ENCODE measurements at places on chromosomes 5 and 9.

- no peak for DNase-seq
Observed at GRCh38 chr5:154849791-154850201, 607 bp downstream of the FAXDC2 start.

GRCh38 chr9:135644631-135645218 is 5.4 kb upstream of the GLT6D1 start:
- no peak for DNase-seq

DNA sequence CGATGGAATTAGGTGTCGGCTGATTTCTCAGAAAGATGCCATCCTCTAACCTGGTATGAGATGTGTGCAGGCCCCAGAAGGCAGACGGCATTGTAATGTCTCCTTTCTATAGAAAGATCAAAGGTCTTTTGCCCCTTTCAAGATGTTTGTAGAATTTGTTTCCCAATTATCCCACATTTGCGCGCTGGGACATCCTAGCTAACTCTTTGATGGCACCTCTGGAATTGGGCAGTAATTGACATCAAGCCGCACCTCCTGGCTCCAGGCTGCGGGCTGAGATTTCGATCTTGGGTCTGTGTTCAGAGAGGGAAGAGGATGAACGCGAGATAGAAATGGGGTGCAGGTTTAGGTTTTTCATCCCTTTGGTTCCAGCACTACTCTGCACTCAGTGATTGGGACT is 84.8 kb upstream of the LMX1B start:
- DNase-seq, result no peak

DNA sequence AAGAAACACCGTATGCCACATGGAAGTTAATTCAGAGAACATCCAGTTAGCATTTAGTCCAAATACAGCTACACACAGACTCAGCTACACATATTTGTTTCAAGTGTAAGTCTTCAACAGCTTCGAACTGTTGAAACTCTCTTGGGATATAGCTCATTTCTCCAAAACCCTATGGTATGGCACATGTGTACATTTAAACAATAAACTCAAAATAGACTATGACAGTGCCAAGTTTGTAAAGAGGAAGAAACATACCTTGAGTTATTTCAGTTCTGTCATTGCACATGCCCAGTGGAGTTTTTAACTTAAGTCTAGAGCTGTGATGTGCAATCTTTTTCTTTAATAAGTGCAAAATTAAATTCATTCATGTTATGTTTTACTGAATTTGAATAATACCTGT is 155.1 kb upstream of the RAI14 start:
- DNase-seq, result no peak

DNA sequence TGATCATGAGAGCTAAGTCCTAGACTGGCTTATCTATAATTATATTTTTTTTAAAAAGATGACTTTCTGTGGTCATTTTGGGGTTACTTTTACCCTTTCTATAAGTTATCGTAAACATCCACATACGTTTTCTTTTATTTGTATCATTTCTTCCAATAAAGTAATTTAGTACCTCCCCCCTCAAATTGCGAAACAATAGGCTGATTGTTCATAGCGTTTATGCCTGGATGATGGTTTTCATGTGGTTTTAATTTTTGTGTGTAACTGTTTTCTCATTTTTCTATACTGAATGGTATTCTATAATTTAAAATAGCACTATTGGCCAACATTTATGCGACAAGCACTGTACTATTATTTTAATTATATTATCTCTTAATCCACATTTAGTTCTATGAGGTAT is 44.5 kb downstream of the SMC5 start:
- DNase-seq, result no peak

DNA sequence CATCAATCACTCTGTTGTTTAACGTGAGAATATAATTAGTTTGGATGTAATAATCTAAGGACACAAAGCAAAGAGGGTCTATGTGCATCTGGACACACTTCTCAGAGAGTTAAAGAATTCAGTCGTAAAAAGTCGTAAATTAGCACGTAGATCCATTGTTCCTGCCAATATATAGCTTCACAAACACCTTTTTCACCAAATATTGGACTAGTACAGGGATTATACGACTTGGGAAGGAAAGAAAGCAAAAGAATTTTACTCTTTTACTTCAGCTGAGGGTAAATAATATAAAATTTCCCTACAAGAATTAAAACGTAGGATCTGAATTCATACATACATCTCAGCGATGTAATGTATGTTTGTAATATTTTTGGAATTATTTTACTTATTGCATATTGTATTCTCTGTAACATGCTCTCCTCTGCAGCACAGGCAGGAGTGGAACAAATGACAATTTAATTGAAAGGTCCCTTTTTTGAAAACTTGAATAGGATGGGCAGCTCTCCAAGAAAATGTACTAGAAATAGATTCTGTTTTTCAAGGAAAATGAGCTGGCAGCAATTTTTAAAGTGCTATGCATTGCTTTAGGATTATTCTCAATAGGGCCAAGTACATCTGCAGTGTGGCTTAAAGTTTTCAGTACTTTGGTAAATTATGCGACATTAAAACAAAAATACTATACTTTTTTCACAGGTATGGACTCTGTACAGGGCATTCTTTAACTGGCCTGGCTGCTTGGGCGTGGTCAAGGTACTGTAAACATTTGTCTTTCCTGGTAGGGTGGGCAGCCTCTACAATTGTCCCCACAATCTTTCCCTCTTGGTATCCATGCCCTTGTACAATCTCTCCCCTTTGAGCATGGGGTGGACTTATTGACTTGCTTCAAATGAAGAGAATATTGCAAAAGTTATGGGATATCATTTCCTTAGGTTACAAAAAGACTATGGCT is 39.7 kb upstream of the HSD17B4 start:
- DNase-seq, result no peak

- no peak for DNase-seq
Observed at GRCh38 chr9:114282507-114282906, 40.4 kb upstream of the ORM1 start.

DNA sequence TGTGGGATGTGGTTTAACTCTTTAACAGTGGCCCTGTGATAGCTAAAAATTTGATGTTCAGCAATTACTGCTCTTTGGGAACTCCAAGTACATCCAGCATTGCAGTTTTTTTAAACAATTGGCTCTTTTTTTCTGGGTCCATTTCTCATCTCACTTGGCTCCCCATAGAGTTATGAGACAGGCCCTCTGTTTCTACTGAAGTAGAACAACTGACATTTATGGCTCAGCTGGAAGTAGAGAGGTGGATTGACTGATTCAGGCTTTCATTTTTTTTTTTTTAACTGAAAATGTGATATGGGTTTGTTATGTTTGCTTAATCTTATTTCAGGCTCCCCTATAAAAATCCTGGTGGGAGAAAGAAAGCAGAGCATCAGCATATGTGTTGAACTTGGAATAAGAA is 96.6 kb upstream of the CD180 start:
- DNase-seq, result no peak

DNA sequence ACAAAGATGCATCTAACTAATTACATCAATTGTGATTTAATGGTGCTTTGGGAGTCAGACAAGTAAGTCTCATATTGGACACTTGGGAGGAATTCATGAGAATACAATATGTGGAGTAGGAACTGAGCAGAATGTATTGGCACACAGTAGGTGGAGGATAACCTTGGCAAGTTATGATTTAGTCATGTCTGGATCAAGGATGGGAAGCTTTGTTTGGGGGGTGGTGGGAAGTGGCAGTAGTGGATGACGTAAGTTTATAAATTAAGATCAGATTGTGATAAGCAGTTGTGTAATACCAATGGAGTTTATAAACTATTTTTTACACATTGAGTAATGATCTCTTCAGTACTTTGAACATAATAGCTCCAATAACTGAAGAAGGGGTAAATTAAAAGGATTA is 67.0 kb downstream of the SGCD start:
- DNase-seq, result no peak

- no peak for DNase-seq
Observed at GRCh38 chr9:14302405-14302804, 11.5 kb downstream of the NFIB start.

GRCh38 chr9:122217640-122218039 is 11.1 kb downstream of the LHX6 start:
- DNase-seq, result no peak

- no peak for DNase-seq
Observed at GRCh38 chr9:74961496-74961895, 8.8 kb upstream of the C9orf40 start.

DNA sequence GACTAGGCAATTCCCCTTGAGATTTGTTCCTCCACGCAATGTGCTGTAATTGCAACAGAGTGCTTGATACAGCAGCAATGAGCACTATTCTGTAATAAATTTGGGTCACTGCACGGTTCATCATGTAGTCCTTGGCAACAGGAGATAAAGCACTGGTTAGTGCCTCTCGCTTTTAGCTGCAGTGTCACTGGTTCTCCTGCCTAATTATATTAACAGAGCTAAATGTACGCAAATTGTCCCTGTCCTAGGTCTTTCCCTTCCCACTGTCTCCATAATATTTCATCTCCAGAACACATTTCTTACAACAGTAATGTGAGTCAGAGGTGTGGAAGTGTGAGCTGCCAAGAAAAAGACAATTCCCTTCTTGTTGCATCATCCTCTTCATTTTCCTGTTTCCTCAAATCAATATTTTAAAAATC is 553.1 kb downstream of the ZNF608 start:
- DNase-seq, result no peak

- DNase-seq, result no peak
Observed at GRCh38 chr5:179963375-179963774, 55.7 kb upstream of the TBC1D9B start.

- DNase-seq, result peak; percentile 51
Observed at GRCh38 chr9:20314981-20315380, 307.3 kb downstream of the MLLT3 start.
